ENCODE measurements at places on chromosomes 3 and 15. TPM values are rescaled to one million over a fixed set of nuclear protein-coding genes. Genes with fewer than 3 reads are reported as not detected.

GRCh38 chr3:32757618-32758374, 60.0 kb upstream of the TRIM71 start:
- DNase-seq = no peak
- H3K4me3 ChIP-seq = no peak overlapping the region
- H3K27me3 ChIP-seq = no peaks in the 10 kb centered on the region
- H3K27ac ChIP-seq = no peak overlapping the region
- H3K4me1 ChIP-seq = peaks cover 5% of the 10 kb centered on the region

EFCC1 gene
- total RNA-seq = 1.0 TPM

VGLL3 gene
- 3.2 TPM for total RNA-seq

PRR20G gene
- total RNA-seq = not detected

DNA sequence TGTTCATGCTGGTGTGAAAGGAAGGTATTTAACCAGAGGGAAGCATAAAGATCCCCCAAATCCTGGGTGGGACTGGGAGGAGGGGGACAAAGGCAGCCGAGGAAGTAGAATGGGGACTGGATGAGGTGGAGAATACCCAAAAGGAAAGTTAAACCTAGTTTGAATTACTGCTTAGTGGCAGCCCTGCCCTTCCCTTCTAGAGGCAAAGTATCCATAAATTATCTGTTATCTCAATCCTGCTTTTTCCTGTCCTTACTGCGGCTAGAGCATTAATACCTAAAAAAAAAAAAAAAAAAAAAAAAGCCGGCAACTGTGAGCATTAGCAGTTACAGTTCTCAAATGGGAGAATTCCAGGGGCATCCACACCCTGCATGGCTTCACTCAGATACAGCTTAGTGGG, 139.0 kb downstream of the RYR3 start:
- H3K4me3 ChIP-seq = no peak overlapping the region
- no peaks in the 10 kb centered on the region for H3K27me3 ChIP-seq
- no peaks in the 10 kb centered on the region for H3K36me3 ChIP-seq
- H3K4me1 ChIP-seq = peaks cover 6% of the 10 kb centered on the region

GRCh38 chr3:160695915-160696327, 19.0 kb downstream of the ARL14 start:
- H3K36me3 ChIP-seq = no peaks in the 10 kb centered on the region
- no peak overlapping the region for H3K4me3 ChIP-seq
- no peak for DNase-seq
- H3K27ac ChIP-seq = no peak overlapping the region

- H3K36me3 ChIP-seq = no peaks in the 10 kb centered on the region
- DNase-seq = no peak
- H3K27me3 ChIP-seq = no peaks in the 10 kb centered on the region
- no peak overlapping the region for H3K4me3 ChIP-seq
Measured at GRCh38 chr3:55723653-55724406, 236.7 kb upstream of the WNT5A start.

DNA sequence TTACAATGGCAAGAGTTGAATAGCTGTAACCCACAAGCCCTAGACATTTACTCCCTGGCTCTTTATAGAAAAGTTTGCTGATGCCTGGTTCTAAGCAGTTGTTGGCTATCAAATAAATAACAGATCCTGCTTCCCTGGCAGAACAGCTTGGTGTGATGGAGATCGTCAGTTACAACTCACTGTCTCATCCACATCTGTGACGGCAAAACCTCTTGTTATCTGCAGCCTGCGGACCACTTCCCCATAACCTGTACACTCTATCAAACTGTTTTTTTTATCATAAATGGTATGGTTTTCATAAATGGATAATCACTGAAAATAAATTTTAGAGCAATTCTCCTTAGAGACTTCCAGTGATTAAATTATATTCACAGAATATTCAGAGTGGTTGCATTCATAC, 14.1 kb downstream of the ZDHHC3 start:
- H3K36me3 ChIP-seq = peaks cover 21% of the 10 kb centered on the region
- H3K4me3 ChIP-seq = no peak overlapping the region
- H3K27me3 ChIP-seq = no peaks in the 10 kb centered on the region
- H3K4me1 ChIP-seq = peaks cover 3% of the 10 kb centered on the region

GRCh38 chr3:106473576-106474475, 605.0 kb upstream of the CBLB start:
- H3K27me3 ChIP-seq = no peaks in the 10 kb centered on the region
- H3K4me3 ChIP-seq = no peak overlapping the region
- H3K27ac ChIP-seq = no peak overlapping the region
- no peaks in the 10 kb centered on the region for H3K4me1 ChIP-seq

GRCh38 chr3:45715945-45716344, 26.7 kb downstream of the SACM1L start:
- DNase-seq = no peak
- no peak overlapping the region for H3K4me3 ChIP-seq
- no peak overlapping the region for H3K27ac ChIP-seq

DNA sequence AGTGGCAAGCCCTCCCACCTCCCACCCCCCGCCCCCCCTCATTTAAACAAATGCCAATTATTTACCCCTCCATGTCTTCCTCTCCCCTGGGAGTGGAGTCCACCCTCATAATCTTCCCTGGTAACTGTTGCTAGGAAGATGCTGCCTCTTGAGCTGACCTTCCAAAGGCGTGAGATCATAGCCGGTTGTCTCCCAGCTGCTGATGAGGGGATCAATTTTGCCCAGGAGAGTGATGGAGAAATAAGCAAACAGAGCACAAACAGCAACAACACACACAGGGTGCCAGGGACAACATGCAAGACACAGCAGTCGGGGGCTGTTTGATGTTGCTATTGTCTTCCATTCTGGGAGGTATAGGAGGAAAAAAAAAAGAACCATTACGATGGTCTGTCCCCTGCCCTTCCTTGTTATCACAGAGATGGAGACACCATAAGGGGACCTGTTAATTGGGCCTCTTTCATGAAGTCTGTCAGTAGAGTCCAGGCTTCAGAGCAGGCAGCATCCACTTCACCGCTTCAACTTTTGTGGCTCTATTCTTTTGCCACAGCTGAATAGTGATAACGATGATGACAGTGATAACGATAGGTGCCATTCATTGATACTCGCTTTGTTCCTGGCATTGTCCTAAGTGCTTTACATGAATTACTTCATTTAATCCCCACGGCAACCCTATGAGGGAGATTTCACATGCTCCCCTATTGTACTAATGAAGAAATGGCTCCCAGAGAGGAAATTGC, 76.9 kb upstream of the RGMA start:
- no peaks in the 10 kb centered on the region for H3K4me1 ChIP-seq
- H3K27ac ChIP-seq = no peak overlapping the region
- no peaks in the 10 kb centered on the region for H3K36me3 ChIP-seq
- H3K27me3 ChIP-seq = no peaks in the 10 kb centered on the region
- H3K4me3 ChIP-seq = no peak overlapping the region
- DNase-seq = no peak

ATP13A4 gene
- 0.10 TPM for total RNA-seq

HIGD2B gene
- not detected for total RNA-seq

GRCh38 chr15:37014137-37014536, 86.2 kb downstream of the MEIS2 start:
- no peak for DNase-seq
- H3K27ac ChIP-seq = no peak overlapping the region
- peaks cover 2% of the 10 kb centered on the region for H3K27me3 ChIP-seq
- H3K4me3 ChIP-seq = no peak overlapping the region
- no peaks in the 10 kb centered on the region for H3K36me3 ChIP-seq

ZNF662 gene
- total RNA-seq = 1.7 TPM

APH1B gene
- 5.1 TPM for total RNA-seq

DNA sequence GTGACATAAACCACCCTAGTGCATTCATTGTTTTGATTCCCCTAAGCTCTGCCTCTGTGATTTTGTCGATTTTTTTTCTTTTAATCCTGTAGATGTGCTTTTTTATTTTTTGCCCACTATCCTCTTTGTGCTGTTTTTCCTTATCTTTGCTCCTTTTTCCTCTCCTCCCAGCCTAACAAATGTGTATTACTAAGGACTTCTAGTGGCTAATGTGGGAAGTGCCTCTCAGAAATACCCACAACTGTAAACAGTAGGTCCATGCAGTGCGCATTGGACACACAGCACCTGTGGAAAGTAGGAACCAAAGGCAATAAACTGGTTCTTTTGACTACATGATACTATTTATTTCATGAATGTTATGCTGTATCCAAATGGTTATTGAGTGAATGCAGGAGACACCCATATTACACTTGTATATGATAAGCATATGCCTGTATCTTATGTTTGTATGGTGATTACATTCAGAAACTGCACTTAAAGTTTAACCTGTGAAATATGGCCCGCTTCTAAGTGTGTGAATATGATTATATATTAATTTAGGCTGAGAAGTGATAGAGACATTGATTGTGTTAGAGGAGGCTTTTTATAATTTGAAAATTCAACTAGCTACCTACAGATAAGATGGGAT, 147.8 kb downstream of the PLCL2 start:
- H3K4me1 ChIP-seq = peaks cover 15% of the 10 kb centered on the region
- no peak overlapping the region for H3K4me3 ChIP-seq
- H3K27ac ChIP-seq = peak overlapping the region; percentile 12
- DNase-seq = no peak
- no peaks in the 10 kb centered on the region for H3K27me3 ChIP-seq
- no peaks in the 10 kb centered on the region for H3K36me3 ChIP-seq

TEX9 gene
- total RNA-seq = 0.32 TPM

GRCh38 chr3:132818251-132818650, 96.0 kb upstream of the NPHP3 start:
- no peaks in the 10 kb centered on the region for H3K4me1 ChIP-seq
- H3K4me3 ChIP-seq = no peak overlapping the region
- H3K27me3 ChIP-seq = no peaks in the 10 kb centered on the region

DNA sequence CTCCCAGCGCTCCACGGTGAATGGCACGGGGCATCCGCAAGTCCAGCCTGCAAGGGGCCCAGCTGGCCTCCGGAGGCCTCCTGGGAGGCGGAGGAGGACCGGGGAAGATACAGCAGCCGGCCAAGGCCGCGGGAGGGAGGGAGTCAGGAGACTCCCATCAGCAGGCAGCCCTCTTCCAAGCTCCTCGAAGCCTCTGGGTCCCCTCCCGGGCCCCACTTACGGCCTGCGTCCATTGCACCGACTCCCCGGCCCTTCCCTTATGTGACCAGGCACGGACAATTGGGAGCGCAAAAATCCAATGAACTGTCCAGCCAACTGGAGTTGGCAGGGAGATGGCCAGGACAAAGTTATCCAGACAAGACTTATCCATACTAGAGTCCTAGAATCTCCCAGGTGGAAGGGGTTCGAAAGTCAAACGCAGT, 668 bp downstream of the MFGE8 start:
- H3K36me3 ChIP-seq = peaks cover 9% of the 10 kb centered on the region
- H3K27me3 ChIP-seq = no peaks in the 10 kb centered on the region
- peak overlapping the region; percentile 92 for H3K4me3 ChIP-seq
- DNase-seq = peak; percentile 74
- peaks cover 55% of the 10 kb centered on the region for H3K4me1 ChIP-seq
- peak overlapping the region; percentile 93 for H3K27ac ChIP-seq

DNA sequence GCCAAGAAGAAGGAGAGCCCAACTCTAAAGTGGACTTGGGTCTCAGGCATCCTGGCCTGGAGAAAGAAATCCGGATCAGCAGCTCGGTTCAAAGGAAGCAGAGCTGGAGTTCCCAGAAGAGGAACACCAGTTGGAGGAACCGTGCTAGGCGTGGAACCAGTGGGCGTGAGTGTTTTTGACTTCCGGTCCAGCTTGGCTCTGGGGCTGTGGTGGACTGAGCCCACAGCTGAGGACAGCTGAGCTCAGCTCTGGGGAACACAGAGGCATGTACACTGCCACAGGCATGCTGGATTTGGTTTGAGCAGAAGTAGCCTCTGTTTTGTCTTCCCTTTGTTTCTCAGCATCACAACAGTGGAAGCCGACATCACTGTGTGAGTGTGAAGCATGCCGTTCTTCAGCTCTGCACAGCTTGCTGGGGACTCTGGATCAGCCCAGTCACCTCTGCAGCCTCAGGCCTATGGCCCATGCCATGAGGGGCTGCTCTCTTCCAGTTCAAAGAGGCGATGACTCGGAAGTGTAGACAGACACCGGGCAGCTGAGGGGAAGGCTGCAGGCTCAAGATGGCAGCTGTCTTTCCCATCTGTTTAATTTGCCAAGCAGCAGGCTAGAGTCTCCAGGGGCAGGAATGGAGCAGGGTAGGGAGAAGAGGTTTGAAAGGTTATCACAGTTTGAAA, 185.8 kb upstream of the UBE3A start:
- no peaks in the 10 kb centered on the region for H3K4me1 ChIP-seq
- no peak overlapping the region for H3K4me3 ChIP-seq
- no peaks in the 10 kb centered on the region for H3K36me3 ChIP-seq
- no peaks in the 10 kb centered on the region for H3K27me3 ChIP-seq
- no peak overlapping the region for H3K27ac ChIP-seq
- peak; percentile 21 for DNase-seq

SLC41A3 gene
- 43.6 TPM for total RNA-seq

- H3K36me3 ChIP-seq = no peaks in the 10 kb centered on the region
- DNase-seq = no peak
- H3K4me3 ChIP-seq = no peak overlapping the region
- H3K4me1 ChIP-seq = no peaks in the 10 kb centered on the region
Measured at GRCh38 chr3:9091486-9092235, 128.4 kb upstream of the RAD18 start.

RPS27L gene
- 169 TPM for total RNA-seq

CYP1A1 gene
- total RNA-seq = not detected

B3GALNT1 gene
- 2.0 TPM for total RNA-seq

DNA sequence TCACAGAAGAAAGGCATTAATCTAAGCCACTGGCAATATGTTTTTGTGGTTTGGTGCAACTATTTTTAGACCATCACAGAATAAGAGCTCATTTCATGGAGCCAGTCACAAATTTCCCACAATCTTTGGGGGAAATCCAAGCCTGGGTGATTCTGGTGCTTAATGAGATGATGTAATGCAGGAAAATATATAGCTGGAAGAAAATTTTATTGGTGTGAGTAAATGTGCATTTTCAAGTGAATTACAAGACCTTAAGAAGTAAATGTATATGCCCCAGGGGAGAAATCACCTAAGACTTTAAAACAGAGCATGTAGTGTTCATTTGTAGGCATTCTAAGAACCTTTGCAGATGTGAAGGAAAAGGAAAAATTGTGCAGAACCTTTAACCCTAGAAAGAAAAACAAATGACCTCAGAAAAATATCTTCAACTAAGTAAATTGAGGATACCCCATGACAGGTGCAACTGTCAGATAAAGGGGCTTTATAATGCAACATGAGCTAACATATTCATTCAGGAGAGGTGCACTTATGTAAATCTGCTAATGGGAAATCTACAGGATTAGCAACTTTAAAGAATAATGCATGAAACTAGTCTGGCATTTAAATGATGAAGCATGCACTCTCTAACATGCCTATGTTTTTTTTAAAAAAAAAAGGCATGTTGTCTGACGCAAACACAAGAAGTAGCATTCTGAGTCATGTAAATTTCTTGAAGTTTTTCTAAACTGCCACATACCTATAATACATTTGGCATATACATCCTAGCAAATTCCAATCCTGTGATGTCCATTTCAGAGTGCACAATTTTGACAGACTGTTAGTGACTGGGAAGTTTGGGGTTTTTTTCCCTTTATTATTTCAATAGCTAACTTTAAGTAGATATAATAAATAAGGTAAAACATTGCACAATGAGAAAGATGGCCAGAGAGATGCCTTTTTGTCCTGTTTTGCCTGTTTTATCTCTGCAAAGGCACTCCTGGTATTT, 105.1 kb downstream of the MEX3B start:
- H3K4me1 ChIP-seq = no peaks in the 10 kb centered on the region
- DNase-seq = no peak
- H3K4me3 ChIP-seq = no peak overlapping the region
- H3K27me3 ChIP-seq = no peaks in the 10 kb centered on the region

GRCh38 chr15:75532413-75533250, 46.5 kb downstream of the PTPN9 start:
- no peaks in the 10 kb centered on the region for H3K27me3 ChIP-seq
- H3K4me1 ChIP-seq = peaks cover 26% of the 10 kb centered on the region
- no peak overlapping the region for H3K4me3 ChIP-seq
- DNase-seq = peak; percentile 76
- peak overlapping the region; percentile 27 for H3K27ac ChIP-seq
- H3K36me3 ChIP-seq = no peaks in the 10 kb centered on the region
